ENCODE measurements at places on chromosomes 5 and 9.

DNA sequence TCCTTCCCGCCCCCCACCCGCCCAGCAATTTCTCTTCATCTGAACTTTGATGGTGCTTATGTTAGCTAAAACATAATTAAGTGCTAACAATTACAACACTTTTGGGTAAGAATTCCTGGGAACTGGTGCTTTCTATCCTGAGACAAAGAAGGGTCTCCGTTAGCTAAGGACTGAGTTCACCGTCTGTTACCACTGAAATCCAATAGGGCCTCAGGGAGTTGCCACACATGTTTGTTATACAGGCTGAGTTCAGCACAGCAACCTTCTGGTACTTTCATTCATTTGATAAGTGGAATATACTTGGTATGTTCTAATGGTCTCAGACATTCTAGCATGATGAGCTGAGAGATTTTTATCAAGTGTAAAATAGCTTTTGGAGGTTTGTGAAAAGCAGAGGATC lies 437.9 kb downstream of the EFNA5 start:
- no peak for DNase-seq

DNA sequence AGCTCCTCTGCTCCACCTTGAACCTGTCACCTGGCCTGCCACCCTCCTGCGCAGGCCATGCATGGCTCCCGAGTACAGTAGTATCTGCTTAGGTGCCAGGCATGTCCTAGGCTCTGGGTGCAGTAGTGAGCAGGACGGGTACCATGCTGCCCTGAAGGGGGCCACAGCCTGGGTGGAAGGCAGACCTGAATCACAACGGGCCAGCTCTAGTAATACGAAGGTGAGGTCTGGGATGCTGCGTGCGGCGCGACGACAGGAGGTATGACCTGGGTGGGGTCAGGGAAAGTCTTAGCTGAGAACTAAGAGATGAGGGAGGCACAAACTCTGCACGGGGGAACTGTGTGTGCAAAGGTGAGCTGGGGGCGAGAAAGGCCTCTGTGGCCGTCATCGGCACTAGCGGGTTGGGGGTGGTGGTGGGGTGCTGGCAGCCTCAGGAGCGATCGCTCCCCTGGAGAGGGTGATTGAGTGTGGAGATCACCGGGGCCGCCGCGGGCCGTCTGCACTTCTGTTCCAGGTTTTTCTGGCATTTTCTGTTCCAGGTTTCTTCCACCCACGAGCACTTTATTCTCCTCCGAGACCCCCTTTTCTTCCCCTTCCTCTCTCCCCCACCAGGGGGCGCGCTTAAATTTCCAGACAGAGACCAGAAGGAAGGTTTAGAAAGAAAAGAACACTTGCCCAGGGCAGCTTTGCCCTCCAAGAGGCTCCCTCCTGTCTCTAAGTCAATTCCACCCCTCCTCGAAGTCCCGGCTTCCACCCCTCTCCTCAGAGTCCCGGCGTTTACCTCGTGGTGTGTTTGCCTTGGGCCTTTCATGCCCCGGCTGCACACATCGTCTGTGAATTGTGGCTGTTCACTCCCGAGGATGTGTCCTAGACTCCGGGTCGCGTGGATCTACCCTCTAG lies 15.1 kb downstream of the PDLIM4 start:
- peak; percentile 52 for DNase-seq

GRCh38 chr5:71744009-71744790 lies 25.1 kb downstream of the CARTPT start:
- no peak for DNase-seq

- DNase-seq, result no peak
These were observed 159.5 kb upstream of the IL12B start for GRCh38 chr5:159489779-159490178.

- DNase-seq, result no peak
These were observed 13.3 kb upstream of the C9 start for GRCh38 chr5:39377613-39378012.

DNA sequence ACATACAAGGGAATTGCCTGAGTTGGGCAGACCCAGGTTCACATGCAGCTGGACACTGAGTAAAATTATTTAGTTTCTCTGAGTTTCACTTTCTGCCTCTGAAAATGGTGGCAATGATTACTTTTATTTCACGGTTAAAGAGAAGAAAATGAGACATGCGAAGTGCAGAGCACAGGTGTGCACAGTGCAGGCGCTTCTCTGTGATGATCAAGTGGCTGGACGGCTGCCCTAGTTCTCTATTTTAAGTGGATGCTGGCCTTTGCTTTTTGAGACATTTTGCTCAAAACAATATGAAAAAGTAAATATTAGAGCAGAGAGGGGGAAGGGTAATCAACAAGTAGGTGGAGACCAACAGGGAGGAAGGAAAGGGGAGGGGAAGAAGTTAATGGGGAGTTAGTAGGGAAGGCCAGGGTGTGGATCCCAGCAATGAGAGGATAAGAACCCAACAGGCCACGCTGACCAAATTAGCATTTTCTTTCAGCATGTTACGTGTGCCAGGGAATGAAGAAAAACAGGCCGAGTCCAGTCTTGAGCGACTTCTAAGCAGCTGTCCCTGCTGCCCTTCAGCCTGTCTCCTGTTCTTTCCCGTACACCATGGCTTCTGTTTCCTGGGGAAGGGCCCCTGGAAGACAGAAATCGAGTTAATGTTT lies 16.1 kb downstream of the SNX18 start:
- no peak for DNase-seq

Measured in natural killer cell (primary cell).